ENCODE measurements at places on chromosomes 1 and 21.

GRCh38 chr1:36475910-36476604, 6.7 kb downstream of the CSF3R start:
- no peak for DNase-seq

DNA sequence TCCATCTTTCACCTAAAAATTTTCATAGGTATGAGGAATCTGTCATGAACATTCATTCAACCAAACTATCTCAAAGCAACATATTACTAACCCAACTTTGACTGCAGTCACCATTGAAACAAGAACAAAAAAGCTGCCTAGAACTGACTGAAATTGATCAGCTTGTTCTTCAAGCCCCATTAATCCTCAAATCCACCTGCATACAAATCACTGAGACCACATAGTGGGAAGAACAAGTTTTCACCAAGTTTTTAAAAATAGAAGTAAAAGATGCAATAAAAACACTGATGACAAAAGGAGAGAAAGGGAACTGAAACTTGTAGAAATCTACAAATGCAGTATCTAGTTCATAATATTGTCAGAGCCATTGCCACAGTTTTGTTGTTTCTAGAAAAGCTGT, 6.1 kb downstream of the SORT1 start:
- no peak for DNase-seq

DNA sequence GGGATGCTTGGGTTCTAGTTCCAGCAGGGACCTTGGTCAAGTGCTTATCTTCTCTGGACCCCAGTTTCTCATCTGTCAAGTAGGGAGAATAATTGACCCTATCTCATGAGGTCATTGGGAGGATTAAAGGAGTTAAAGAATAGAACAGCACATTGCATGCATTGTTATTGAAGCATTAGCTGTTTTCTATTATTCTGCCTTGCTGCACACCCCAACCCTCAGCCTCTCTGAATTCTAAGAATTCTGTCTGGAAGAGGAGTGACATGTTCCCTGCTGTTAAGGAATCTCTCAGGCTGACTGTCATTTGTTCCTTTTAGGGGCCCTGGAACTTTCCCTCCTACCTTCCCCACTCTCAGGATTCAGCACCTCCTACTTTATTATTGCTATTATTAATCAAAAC, 73.9 kb downstream of the NENF start:
- DNase-seq = no peak

- DNase-seq = no peak
Observed at GRCh38 chr1:29830916-29831315, 594.6 kb downstream of the PTPRU start.

GRCh38 chr21:29818383-29818921, 121.3 kb downstream of the GRIK1 start:
- no peak for DNase-seq
